ENCODE measurements at places on chromosomes 2 and 18.

- DNase-seq = no peak
Measured at GRCh38 chr2:8441986-8442385, 239.9 kb upstream of the ID2 start.

DNA sequence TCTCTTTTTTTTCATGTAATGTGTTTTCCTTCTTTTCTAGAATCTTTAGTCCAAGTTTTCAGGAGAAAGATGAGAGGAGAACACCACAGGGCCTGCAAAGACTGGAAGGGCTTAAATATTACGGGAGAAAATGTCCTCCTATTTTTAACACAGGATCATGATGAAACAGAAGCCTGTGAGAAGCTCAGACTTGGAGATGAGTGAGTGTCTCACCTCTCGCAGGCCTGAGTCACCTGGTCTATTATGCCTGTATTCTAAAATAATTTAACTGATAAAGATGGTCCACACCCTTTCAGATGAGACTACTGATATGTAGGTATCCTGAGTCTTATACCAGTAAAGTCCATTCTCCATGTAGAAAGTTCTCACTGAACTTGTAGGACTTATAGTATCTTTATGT lies 143.2 kb downstream of the EPHA4 start:
- DNase-seq = no peak

- DNase-seq = no peak
Measured at GRCh38 chr18:23106575-23106974, 28.7 kb upstream of the CABLES1 start.

- no peak for DNase-seq
Measured at GRCh38 chr18:28875059-28875458, 698.1 kb upstream of the CDH2 start.

DNA sequence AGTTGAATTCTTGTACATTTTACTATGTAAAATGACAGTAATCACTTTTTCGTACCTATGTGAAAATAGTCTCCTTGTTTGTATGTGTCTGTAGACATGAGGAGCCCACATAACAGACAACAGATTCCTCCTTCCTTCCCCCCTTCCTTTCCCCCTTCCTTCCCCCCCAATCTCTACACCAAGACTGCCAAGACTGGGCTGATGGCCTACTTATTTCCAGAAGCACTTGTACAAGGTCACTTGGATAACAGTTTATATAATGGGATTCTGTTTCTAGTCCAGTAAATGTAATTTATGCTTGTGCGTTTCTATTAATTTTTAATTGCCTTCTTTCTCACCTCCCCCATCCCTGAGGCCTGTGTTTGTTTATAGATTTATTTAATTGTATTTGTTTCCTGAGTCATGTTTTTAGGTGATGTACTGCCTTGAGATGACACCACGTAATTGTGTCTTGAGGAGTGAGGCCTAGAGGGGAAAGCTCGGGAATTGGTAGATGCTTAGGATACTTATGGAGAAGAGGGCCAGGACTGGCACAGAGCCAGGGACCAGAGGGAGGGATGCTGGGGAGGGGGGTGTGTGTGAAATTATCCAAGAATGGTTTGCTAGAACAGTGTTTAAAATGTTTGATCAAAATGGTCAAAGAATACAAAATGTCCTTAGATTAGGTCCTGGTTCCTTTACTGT lies 12.3 kb downstream of the B3GNT2 start:
- no peak for DNase-seq

- DNase-seq = no peak
Measured at GRCh38 chr2:30888852-30889409, 81.7 kb upstream of the CAPN13 start.

DNA sequence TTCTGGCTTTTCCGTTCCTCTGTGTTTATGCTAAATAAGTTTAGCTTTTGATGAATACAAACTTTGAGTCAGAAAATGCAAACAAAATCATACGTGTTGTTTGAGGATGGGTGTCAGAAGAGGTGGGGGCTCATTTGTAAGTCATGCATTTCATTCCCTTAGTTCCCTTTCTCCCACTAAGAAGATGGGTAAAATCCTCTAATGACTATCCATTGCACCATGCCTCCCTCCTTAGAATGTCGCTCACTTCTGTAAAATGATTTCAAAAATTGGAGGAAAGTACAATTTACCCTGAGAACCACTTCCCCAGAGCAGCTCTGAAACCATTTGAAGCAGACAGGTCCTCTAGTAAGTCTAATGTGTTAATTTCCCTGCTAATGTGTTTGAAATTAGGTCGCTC lies 629.6 kb upstream of the VRK2 start:
- no peak for DNase-seq

- DNase-seq = no peak
Measured at GRCh38 chr2:133599211-133599803, 31.0 kb upstream of the NCKAP5 start.

DNA sequence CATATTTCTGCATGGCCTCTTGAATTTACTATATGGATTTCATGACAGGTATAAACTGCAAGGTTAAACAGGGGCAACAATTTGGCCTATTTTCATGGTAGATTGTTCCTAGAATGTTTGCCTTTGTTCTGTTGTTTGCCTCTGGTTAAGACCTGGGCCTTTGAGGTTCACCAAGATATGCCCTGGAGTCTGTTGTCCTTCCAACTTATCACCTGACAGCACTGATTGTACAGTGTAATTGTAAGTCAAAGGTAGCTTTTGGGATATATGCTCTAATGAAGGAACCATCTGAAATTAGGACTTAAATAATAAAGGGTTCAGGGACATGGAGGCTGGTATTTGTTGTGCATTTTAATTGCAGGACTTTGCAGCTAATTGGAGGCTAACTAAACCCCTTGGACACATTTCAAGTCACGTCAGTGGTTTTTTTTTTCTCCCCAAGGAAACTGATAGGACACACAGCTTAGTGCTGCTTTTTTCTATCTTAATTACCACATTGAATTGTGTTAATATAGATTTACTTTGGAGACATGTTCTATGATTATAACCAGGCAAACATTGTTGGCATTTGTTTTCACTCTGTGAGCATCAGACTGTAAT lies 771.2 kb upstream of the LINC00305 start:
- no peak for DNase-seq

DNA sequence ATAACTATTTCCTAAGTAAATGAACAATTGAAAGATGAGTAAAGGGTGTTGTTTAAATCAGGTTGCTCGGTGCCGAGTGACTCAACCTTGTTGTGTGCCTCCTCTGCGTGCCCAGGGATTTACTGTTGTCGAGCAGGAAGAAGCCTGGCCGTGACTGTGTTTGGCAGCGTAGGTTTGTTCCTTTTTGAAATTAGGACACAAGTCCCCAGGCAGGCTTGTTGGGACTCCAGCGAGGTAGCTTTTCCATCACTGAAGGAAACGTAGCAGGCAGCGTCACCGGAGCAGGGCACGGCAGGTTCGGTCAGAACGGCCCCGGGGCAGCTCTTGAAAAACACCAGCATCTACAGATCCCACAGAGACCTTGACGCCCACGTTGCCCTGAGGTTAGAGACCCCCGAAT lies 48.6 kb downstream of the TMEM18 start:
- no peak for DNase-seq

- DNase-seq = no peak
Measured at GRCh38 chr2:117771969-117772630, 42.4 kb upstream of the DDX18 start.

GRCh38 chr18:9545029-9545428 lies 69.3 kb downstream of the PPP4R1 start:
- DNase-seq = no peak

DNA sequence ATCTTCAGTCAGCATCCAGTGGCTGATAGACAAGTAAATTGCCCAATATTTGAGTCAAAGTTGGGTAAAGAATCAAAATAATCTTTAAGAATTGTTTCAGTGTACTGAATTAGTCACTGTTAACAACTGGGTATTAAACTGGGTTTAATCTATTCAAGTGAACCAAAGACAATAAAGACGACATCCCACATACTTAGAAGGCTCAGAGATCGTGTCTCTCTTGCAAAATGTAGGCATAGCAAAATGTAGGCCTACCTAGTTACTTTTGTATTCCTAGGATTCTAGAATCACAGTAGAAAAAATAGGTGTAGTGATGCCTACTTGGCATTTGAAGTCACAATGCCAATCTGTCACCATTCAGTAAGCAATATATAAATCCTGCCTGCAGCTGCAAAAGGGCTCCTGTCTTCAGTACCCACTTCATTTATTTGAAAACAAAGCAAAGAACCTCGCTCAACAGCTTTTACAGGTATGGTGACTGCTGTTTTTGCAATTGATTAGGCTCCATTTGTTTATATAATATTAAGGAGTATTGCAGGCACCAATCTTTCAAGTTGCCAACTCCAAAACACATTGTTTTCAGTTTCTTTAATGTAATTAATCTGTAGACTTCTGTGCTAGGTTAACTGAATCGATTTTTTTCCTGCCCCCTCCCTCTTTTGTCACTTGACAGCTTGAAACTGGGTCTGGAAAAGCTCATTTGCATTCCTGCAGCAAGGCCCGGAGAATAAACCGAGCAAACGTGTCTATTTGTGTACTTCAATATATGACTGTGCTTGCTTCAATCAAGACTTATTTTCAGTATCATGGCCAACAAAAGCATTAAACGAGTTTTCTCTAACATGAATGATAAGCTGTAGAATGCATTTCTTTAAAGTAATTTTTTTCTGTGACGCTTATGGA lies 1074.9 kb downstream of the TDRD15 start:
- no peak for DNase-seq

DNA sequence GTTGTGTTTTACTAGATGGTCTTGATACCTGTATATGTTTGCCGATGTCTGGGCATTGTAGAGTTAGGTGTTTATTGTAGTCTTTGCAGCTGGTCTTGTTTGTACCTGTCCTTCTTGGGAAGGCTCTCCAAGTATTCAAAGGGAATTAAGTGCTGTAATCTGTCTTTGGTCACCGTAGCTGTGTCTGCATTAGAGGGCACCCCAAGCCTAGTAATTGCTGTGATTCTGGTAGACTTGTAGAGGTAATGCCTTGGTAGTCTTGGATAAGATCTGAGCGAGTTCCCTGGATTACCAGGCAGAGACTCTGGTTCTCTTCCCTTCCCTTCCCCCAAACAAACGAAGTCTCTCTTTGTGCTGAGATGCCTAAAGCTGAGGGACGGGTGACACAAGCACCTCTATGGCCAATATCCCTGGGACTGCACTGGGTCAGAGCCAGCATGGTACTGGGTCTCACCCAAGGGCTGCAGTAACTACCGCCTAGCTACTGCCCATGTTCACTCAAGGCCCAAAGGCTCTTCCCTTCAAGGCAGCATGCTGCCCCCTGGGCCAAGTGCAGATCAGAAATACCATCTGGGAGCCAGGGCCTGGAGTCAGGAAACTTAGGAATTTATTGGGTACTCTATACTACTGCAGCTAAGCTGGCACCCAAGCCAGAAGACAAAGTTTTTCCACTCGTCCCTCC lies 27.1 kb downstream of the STPG4 start:
- DNase-seq = no peak

DNA sequence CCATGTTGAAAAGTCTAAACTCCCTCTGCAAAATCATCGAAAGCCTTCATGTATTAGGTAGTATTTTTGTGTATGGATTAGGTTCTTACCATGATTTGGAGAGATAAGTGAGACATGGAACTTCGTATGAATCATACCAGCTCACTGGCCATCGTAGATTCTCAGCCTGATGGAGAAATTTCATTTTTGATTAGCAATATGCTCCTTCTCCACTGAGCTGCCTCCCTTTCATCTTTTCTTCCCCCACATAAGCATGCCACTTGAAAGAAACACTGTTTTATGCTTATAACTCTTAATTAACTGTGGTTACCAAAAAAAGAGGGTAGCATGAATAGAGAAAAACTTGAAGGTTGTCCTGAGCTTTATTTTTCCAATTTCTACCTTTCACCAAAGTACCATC lies 111.9 kb downstream of the NCK2 start:
- no peak for DNase-seq

- no peak for DNase-seq
Measured at GRCh38 chr2:144886862-144887261, 366.9 kb upstream of the ZEB2 start.

DNA sequence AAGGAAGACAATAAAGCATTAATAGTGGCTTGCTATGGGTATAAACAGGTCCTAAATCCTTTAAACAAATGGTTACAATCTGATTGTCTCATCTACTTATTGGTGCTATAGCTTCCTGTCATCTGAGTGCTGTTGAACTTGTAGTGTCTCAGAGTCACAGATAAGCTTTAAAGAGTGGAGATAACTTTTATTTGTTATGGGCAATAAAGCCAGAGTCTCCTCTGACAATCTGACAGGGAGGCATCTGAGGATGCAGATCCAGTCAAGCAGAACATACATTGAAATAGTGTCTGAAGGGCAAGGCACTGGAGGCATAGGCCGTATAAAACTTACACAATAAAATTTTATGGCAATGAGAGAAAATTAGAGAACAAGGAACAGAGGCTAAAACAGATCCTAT lies 1132.4 kb upstream of the CDH2 start:
- DNase-seq = no peak

GRCh38 chr2:206736935-206737334 lies 18.7 kb upstream of the DYTN start:
- DNase-seq = no peak

DNA sequence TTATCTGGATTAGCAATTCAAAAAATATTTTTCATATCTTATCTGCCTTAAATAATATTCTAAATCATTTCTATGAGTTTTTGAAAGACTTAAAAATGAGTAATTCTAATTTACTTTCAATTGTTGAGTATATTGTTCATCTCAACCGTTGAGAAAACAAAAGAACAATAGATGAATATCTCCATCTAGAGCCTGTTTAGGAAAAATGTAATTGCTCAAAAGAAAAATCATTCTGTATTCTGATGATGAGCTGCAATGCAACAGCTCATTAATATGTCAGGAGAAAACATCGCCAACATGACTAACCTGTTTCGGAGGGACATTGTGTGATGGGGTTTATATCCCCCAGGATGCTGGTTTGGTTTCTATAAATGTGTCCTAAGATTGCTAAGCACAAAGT lies 417.6 kb downstream of the SUCLG1 start:
- DNase-seq = no peak

- DNase-seq = no peak
Measured at GRCh38 chr18:37422116-37422515, 143.5 kb downstream of the CELF4 start.

DNA sequence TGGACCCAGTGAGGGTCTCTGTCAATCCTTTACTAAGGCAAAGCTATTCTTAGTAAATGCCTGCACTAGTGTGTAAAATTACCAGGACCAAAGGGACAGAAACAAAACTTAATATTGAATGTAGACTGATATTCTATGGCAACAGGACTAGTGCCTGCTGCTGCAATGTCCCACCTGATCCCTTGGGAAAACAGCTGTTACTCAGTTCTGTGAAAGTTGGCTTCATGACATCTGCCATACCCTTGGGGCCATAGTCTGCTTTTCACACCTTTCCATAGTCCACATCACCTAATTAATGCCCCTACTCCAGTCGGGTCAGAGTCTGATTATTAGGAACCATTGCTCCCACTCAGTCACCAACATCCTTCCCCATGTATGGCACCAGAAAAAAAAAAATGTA lies 14.5 kb downstream of the DNAJC27 start:
- DNase-seq = no peak

- DNase-seq = no peak
Measured at GRCh38 chr2:69742322-69742952, 503 bp downstream of the ANXA4 start.

- DNase-seq = no peak
Measured at GRCh38 chr2:99403084-99403483, 65.9 kb downstream of the EIF5B start.

All from stimulated activated CD8-positive, alpha-beta memory T cell treated with anti-CD3 and anti-CD28 coated beads, Interleukin-12 subunit alpha, Interleukin-12 subunit beta, amount 100 ng/mL, for 1 hour (primary cell).